CD8-positive, alpha-beta memory T cell (primary cell): ENCODE measurements at places on chromosomes 3 and 15. TPM values are rescaled to one million over a fixed set of nuclear protein-coding genes. Genes with fewer than 3 reads are reported as not detected.

- no peaks in the 10 kb centered on the region for H3K4me1 ChIP-seq
- DNase-seq = no peak
Measured at GRCh38 chr3:42900226-42901072, 5.5 kb upstream of the ZNF662 start.

DNA sequence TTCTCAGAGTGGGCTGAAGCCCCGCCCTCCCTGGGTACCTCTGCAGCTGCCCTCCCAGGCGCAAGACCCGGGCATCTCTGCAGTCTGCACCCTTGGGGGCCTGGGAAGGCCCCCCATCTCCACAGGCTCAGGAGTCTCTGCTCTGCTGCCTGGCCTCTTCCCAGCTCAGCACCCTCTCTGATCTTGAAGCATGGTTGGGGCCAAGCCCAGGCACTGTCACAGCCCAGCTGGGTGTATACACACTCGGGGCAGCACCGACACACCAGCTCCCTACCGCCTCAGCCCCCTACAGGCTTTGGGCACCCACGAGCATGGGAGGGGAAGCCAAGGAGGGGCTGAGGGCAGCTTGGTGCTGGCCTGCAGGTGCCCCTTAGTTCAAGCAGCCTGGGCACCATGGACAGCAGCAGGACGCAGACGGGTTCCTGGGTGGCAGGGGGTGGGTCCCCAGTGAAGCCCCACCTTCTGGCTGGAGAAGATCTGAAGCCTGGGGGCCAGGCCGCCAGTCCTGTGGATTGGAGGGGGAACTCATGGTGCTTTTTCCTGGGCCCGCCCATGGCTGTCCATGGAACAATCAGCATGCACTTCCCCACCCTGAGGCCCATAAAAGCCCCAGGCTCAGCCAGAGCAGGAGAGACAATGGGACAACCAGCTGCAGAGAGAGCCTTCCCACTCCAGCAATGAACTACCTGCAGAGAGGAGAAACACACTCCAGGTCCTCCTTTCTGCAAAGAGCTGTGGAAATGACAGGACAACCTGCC lies 170.6 kb downstream of the TJP1 start:
- H3K4me3 ChIP-seq = no peak overlapping the region
- no peaks in the 10 kb centered on the region for H3K27me3 ChIP-seq
- no peaks in the 10 kb centered on the region for H3K36me3 ChIP-seq
- no peak for DNase-seq
- no peaks in the 10 kb centered on the region for H3K4me1 ChIP-seq

- no peak for DNase-seq
- H3K27me3 ChIP-seq = peaks cover 6% of the 10 kb centered on the region
- H3K27ac ChIP-seq = no peak overlapping the region
- no peak overlapping the region for H3K4me3 ChIP-seq
Measured at GRCh38 chr15:100944986-100945385, 25.8 kb downstream of the LRRK1 start.

The AP3B2 gene
- total RNA-seq = 0.61 TPM

GRCh38 chr3:52784021-52784621 lies 6.7 kb downstream of the ITIH1 start:
- H3K4me1 ChIP-seq = no peaks in the 10 kb centered on the region
- H3K27me3 ChIP-seq = no peaks in the 10 kb centered on the region
- no peak for DNase-seq
- no peak overlapping the region for H3K4me3 ChIP-seq

- no peaks in the 10 kb centered on the region for H3K27me3 ChIP-seq
- H3K4me3 ChIP-seq = no peak overlapping the region
- no peaks in the 10 kb centered on the region for H3K36me3 ChIP-seq
Measured at GRCh38 chr3:126184465-126185000, 4.1 kb upstream of the ALDH1L1 start.

- H3K27ac ChIP-seq = no peak overlapping the region
- no peaks in the 10 kb centered on the region for H3K4me1 ChIP-seq
- no peaks in the 10 kb centered on the region for H3K36me3 ChIP-seq
- no peak for DNase-seq
- no peaks in the 10 kb centered on the region for H3K27me3 ChIP-seq
Measured at GRCh38 chr3:185176750-185177359, 24.0 kb upstream of the C3orf70 start.

- no peaks in the 10 kb centered on the region for H3K27me3 ChIP-seq
- DNase-seq = no peak
- no peaks in the 10 kb centered on the region for H3K36me3 ChIP-seq
- H3K4me1 ChIP-seq = no peaks in the 10 kb centered on the region
- no peak overlapping the region for H3K4me3 ChIP-seq
Measured at GRCh38 chr15:58427987-58428386, 3.8 kb upstream of the LIPC start.

The CLSTN2 gene
- not detected for total RNA-seq

DNA sequence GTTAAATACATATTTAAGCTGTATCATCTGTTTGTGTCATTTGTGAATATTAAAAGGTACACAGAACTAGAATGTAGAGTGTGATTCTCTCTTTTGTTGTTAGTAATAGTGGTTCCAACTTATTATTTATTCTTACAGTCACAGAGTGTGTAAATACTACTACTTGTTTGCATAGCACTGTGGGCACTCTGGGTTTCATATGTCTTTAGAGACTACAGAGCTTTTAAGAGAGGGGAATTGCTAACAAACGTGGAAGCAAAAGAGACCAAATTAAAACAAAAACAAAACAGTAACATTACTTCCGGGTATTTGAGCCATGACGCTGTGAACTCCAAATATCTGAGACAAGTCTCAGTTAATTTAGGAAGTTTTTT lies 828.0 kb upstream of the DPPA4 start:
- H3K36me3 ChIP-seq = no peaks in the 10 kb centered on the region
- H3K4me1 ChIP-seq = no peaks in the 10 kb centered on the region
- H3K27me3 ChIP-seq = no peaks in the 10 kb centered on the region
- no peak overlapping the region for H3K27ac ChIP-seq
- H3K4me3 ChIP-seq = no peak overlapping the region

The GP9 gene
- total RNA-seq = not detected

DNA sequence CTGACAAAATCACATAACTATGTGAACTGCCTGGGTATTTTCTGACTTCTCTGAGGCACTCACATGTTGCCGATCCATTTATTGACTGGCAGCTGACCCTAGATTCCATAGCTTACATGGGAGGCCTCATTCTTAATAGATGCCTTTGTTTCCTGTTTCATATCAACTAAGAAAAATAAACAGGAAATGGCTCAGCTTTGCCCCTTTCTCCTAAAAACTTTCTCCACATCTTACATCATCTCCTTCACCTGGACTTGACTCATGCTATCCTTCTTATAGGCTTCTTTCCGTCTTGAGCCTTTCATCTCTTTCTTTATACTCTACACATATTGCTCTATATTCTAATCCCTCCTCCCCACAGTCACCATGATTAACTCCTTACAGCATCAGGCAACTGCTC lies 38.0 kb downstream of the TXNRD3 start:
- peaks cover 17% of the 10 kb centered on the region for H3K4me1 ChIP-seq
- no peaks in the 10 kb centered on the region for H3K27me3 ChIP-seq
- H3K27ac ChIP-seq = no peak overlapping the region
- DNase-seq = no peak

- H3K27ac ChIP-seq = no peak overlapping the region
- no peaks in the 10 kb centered on the region for H3K36me3 ChIP-seq
- no peak overlapping the region for H3K4me3 ChIP-seq
- H3K27me3 ChIP-seq = no peaks in the 10 kb centered on the region
- DNase-seq = no peak
- H3K4me1 ChIP-seq = no peaks in the 10 kb centered on the region
Measured at GRCh38 chr15:29859973-29860715, 37.9 kb upstream of the TJP1 start.

DNA sequence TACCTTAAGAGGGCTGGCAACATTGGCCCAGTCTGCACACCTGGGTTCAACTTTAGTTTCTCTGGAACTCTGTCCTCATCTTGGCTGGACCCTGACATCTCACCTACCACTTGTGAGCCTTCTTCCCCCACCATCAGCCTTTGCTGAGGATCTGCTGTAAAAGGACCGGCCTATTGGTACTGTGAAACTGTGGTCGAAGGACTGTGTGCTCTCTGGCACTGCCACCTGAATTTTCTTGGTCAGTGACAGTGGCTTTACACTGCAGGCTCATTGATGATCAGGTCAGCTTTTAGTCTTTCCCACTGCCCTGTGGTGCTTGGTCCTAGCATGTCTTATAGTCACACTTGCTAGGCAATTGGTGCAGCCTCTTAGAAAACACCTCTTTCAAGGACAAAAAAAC lies 86.9 kb downstream of the PEX5L start:
- H3K4me1 ChIP-seq = no peaks in the 10 kb centered on the region
- no peaks in the 10 kb centered on the region for H3K36me3 ChIP-seq
- DNase-seq = no peak
- no peak overlapping the region for H3K4me3 ChIP-seq

DNA sequence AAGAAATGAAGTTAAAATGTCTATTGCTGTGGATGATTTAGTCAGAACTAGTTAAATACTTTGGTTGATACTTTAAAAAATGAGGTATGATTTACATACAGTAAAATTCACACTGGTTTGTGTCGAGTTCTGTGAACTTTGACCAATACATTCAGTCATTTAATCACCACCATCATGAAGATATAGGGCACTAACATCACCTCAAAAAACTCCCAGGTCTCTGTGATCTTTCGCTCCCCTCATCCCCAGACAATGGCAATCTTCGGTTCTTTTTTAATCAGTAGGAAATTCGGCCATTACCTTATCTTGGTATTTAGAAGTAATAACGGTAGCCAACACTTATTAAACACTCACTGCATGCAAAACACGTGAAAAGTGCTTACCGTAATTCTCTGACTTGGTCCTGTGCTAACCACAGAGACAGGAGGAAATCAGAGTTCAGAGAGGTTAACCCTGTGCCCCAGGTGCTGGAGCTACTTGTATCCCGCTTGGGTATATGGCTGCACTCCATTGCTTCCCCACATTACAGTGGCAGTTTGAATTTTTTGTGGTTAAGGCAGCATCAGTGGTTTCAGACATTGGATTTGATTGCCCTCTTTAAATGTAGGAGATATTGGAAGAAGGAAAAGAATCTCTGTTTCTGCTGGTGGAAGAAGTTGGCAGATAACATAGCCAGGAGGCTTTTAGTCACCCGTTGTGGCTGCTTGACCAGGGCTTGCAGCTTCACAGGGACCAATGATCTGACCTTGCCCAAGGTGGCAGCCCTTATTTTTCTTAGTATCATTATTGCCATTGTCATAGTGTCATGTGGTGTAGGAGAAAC lies 4.2 kb downstream of the PLCL2 start:
- H3K4me1 ChIP-seq = peaks cover 66% of the 10 kb centered on the region
- peak overlapping the region; percentile 81 for H3K4me3 ChIP-seq
- H3K27me3 ChIP-seq = no peaks in the 10 kb centered on the region
- DNase-seq = no peak
- H3K36me3 ChIP-seq = no peaks in the 10 kb centered on the region
